ENCODE measurements at places on chromosomes 6 and 20.
A peak's percentile ranks its signal among the peaks of the same experiment; 100 is the strongest.

- DNase-seq = no peak
These were observed 57.5 kb downstream of the PRDM1 start for GRCh38 chr6:106143665-106144064.

DNA sequence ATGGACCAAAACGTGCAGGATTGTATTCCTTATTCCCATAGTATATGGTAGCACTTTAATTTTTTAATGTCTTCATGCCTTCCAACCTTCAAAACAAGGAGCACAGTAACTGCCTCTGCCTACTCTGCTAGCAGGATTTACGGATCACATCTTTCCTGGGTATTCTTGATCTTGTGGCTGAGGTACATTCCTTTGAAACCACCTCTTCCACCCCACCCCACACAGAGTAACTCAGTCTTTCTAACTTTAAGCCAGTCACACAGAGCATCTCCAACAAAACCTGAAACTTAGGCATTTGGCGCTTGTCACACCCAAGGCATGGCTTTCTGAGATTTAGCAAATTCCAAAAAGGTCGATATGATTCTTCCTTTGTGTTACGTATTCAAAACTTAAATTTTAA, 2.3 kb upstream of the ID4 start:
- DNase-seq = no peak

GRCh38 chr6:89610149-89610642, 28.4 kb downstream of the LYRM2 start:
- peak; percentile 86 for DNase-seq

GRCh38 chr6:52595000-52595795, 18.3 kb upstream of the TRAM2 start:
- DNase-seq = no peak

GRCh38 chr6:144365271-144365670, 80.1 kb downstream of the UTRN start:
- DNase-seq = no peak

DNA sequence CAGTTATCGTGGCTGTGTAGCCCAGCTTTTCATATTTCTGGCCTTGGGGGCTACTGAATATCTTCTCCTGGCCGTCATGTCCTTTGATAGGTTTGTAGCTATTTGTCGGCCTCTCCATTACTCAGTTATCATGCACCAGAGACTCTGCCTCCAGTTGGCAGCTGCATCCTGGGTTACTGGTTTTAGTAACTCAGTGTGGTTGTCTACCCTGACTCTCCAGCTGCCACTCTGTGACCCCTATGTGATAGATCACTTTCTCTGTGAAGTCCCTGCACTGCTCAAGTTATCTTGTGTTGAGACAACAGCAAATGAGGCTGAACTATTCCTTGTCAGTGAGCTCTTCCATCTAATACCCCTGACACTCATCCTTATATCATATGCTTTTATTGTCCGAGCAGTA, 475 bp downstream of the OR2B6 start:
- DNase-seq = no peak

- no peak for DNase-seq
These were observed 110.2 kb upstream of the CST7 start for GRCh38 chr20:24838546-24839535.

DNA sequence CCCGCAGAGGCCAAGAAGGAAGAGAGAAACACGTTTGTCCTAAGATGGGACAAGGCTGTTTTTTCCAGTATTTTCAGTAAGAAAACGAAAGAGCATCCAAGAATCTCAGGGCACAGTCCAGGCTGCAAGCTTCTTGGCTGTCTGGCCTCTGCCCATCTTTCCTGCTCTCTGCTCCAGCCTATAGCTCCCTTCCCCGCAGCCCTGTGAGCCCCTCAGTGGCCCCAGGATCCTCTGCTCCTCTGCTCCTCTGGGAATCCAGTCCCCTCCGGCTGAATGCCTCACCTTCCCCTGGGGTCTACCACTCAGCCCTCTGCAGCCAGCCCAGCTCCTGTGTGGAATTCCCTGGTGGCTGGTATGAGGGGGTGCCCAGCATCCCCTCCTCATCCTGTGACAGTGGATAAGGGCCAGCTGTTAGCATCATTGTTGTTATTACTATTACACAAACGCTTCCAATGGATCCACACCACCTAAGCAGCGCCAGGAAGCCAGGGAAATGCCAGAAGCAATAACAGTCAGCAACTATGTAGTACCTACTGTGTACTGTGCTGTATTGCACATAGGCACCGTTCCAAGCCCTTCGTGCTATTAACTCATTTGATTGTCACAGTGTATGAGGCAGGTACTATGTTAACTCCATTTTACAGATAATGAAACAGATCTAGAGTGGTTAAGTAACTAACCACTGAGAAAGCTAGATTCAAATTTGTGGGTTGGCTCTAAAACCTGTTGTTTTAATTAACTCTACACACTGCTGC, 60.3 kb upstream of the PTPN1 start:
- no peak for DNase-seq

GRCh38 chr20:39214828-39215227, 252.7 kb downstream of the DHX35 start:
- no peak for DNase-seq

- no peak for DNase-seq
These were observed 364.6 kb downstream of the GJA1 start for GRCh38 chr6:121800047-121800446.

- DNase-seq = no peak
These were observed 12.3 kb downstream of the MYT1 start for GRCh38 chr20:64176551-64176950.

DNA sequence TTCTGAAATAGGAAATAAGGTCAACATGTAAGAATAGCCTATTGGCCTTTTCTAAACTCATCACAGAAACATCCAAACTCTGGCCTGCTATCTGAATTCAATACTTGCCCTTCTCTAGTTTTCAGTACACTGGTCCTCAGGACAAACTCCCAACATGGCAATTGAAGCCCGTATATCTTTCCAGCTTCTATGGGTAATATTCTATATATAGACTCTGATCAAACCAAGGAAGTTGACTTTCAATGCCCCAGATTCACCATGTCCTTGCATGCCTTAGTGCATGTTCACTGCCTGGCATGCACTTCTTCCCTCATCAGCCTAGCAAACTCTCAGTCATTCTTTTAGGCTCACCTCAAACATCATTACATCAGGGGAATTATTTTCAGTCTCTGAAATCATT, 73.2 kb downstream of the RSPO3 start:
- DNase-seq = no peak

GRCh38 chr20:25985597-25985996, 288.9 kb upstream of the ZNF337 start:
- no peak for DNase-seq

DNA sequence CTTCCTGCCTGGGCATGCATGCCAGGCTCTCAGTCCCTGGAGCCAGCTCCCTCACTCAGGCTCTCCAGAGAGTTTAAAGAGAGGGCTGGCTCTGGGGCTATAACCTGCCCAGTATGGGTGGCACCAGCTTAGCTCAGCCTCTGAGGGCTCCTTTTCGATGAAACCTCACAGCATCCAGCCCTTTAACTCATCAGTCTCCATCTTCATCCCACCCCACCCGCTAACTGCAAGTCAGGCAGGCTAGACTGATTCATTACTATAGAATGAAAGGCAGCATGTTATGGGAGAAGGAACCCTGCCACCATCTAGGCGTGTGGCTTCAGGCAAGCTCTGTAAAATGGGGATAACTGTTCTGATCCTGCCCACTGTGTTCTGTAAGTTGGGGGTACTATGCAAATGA, 53.5 kb downstream of the RAB44 start:
- DNase-seq = no peak

DNA sequence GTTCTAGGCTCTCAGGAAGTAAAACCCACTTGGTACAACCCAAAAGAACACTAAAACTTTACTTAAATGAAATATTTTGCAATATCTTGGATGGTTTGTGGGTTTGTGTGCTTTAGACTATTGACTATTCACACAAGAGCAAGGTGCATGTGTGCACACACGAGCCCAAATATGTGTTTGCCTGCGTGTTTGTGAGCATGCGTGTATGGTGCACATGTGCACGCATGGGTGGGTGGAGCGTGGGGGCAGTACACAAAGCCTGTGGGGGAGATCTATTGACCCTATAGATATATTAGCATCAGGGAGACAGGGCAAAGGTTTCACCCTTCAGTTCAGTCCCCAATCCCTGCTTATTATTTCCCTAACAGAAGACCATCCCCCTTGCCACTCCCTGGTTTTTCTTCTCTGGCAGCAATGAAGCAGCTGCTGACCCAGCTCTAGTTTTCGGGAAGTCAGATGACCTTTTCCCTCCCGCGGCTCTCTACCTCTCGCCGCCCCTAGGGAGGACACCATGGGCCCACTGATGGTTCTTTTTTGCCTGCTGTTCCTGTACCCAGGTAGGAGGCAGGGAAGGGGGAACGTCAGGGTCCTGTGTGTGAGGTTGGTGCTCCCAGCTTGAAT, at the start of gene C2:
Gene C2, plus strand, starts transcription at position 476 of the 621 bp plus-strand sequence. Its CDS starts 36 bp downstream, at position 512.
- no peak for DNase-seq

DNA sequence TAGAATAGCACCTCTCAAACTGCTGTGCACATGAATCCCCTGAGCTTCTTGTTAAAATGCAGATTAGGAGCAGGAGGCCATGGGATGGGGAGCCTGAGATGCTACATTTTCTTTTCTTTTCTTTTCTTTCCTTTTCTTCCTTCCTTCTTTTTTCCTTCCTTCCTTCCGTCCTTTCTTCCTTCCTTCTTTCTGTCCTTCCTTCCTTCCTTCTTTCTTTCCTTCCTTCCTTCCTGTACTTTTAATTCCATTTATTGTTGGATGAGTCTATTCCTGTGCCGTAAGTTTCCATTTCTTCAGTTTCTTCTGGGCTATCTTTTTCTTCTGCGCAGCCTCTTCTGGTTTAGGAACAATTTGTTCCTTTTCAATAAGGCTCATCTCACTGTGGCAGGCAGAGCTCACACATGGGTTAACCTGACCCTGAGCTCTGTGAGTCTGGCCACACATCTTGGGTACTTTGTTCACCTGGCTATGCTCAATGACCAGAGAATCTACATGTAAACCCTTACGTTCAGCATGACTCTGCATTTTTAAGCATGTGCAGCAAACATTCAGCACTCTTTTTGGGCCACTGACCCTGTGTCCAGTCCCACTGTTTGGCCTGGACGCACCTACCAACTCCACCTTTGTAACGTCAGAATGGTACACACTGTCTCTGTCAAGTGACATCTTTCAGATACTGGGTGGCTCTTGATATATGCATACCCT, 114.7 kb upstream of the INSM1 start:
- DNase-seq = no peak

DNA sequence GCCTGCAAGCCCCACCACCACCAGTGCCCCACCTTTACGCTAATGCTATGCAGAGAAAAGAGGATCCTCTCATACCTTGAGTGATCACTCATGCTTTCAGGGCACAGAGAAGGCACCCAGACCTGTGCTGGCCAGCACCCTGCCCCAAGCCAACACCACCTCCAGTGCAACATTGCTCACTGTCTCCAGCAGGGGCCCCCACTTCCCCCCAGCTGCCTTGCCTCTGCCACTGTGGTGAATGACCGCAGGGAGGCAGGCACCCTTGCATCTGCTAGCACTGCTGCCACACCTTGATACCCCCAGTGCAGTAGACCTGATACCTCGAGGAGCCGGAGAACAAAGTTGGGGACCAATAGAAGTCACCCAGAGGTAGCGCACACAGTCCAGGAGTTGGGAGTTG, 139.2 kb upstream of the PLN start:
- no peak for DNase-seq

DNA sequence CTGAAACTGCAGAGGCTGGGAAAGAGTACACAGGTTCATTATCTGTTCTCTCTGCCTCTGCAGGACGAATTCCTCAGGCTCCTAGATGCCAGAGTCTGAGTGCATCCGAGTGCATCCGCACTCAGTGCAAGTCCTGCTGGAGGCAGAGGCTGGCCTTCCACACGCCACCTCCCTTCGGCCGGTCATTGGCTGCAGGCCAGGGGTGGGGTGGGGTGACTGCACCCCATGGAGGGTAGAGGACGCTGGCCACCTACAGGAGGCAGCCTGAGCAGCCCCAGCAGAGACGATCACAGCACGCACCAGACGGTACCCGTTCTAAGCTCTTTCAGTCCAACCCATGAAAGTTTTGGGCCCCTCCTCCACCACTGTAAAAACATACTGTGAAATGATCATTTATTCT, 11.7 kb downstream of the SFT2D1 start:
- no peak for DNase-seq

GRCh38 chr6:87636315-87636714, 46.4 kb downstream of the ORC3 start:
- DNase-seq = no peak

GRCh38 chr20:58431134-58431533, 42.1 kb downstream of the VAPB start:
- no peak for DNase-seq

GRCh38 chr6:142900227-142900971, 44.6 kb downstream of the HIVEP2 start:
- DNase-seq = peak; percentile 49

DNA sequence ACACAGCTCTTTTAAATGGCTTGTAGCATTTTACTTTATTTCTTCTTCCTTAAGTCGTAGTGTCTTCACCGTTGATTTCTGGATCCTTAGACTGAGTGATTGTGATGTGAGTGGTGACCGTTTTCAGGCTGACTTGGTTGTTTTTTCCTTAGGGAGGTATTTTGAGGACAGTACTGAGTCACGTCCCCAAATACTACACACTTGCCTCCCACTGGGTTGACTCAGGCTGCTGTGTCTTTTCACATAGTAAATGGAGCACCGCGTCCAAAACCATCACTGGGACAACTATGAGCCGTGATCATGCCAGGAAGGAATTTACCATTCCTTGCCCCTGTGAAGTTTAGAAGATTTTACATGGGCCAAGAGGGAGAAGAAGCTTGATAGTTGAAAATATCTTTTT, 174.1 kb downstream of the FARS2 start:
- no peak for DNase-seq

DNA sequence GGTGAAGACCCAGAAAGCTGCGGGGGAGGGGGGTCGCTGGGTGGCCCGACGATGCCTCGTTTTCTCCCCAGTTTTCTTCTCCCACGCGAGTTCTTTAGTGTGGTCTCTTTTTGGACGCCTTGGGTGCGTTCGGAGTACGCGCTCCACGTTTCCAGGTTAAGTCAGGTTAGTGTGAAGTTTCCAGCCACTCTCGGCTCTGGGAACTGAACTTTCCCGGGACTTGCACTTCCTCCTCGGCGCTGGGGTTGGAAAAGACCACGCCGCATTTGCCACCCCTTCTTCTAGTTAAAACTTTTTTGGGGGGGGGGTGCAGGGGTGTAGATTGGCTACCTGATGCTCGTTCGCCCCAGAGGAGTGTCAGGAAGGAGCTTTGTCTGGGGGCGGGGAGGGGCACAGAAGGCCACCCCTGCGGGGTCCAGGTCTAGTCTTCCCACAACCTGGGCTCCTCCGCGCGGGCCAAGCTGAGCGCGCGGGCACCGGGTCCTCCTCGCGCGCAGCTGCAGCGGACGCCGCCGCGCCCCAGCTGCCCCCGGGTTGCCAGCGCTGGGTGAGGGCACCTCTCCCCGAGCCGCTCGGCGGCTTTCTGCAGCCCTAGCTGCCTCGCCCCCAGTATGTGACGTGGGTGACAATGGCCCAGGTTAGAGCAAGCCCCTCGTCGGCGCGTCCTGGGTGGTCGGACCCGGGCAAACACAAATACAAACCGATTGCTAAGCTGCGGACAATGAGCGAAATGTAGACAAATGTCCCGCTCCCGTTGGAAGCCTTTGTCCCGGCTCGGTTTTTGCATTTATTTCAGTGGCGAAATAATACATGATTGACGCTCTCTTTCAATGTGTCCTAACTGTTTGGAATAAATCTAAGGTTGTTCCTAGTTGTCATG, 1.7 kb upstream of the NKX2-2 start:
- DNase-seq = no peak

GRCh38 chr20:50558483-50558925, 48.3 kb downstream of the PTPN1 start:
- no peak for DNase-seq

- no peak for DNase-seq
These were observed 182.4 kb upstream of the QKI start for GRCh38 chr6:163232015-163232523.
